ENCODE measurements at places on chromosomes 11 and 22.
A peak's percentile ranks its signal among the peaks of the same experiment; 100 is the strongest.

DNA sequence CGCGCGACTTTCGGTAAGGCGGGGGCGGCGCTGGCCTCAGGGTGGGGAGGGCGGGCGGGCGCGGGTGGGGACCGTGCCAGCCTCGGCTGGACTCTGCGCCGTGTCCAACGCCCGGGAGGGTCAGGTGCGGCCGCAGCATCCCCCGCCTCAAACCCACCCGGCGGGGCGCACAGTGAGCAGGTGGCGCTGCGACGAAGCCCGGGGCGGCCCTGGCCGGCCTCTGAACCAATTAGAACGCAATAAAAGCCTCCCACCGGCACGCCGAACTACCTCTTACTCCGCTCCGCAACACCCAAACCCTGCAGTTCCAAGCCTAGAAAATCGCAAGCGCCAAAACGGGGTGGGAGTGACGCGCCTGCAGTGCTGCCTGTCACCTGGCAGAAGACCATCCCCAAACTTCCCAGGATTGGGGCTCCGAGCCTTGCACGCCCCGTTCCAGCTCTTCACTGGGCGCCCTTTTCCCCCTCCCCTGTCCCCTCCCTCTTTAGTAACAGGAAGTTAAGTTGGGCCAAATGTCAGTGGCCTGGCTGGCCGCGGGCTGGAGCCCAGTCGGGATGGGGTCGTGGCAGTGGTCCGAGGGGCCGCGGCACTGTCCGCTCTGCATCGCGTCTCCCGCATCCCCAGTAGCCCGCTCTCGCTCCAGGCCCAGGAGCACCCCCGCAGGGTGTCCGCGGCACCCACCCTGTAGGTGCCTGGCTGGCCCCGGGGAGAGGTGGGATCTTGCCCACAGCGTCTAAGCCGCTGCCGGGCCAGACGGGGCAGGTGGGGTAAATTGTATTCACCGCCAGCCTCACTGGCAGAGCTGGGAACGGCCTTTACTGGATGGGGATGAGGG lies 541 bp downstream of the MICAL2 start:
- H3K4me3 ChIP-seq, result peak overlapping the region; percentile 46
- no peak overlapping the region for H3K27ac ChIP-seq
- H3K36me3 ChIP-seq, result no peaks in the 10 kb centered on the region
- DNase-seq, result no peak
- H3K4me1 ChIP-seq, result peaks cover 39% of the 10 kb centered on the region

GRCh38 chr22:19143967-19144400 lies 467 bp downstream of the ESS2 start:
- H3K36me3 ChIP-seq, result peaks cover 33% of the 10 kb centered on the region
- H3K27me3 ChIP-seq, result peaks cover 5% of the 10 kb centered on the region
- H3K4me1 ChIP-seq, result peaks cover 14% of the 10 kb centered on the region
- H3K4me3 ChIP-seq, result peak overlapping the region; percentile 73
- peak; percentile 64 for DNase-seq
- peak overlapping the region; percentile 86 for H3K27ac ChIP-seq

- H3K4me3 ChIP-seq, result no peak overlapping the region
- no peak for DNase-seq
- no peaks in the 10 kb centered on the region for H3K36me3 ChIP-seq
- no peaks in the 10 kb centered on the region for H3K27me3 ChIP-seq
These were observed 432.2 kb downstream of the NTM start for GRCh38 chr11:131802440-131803115.

DNA sequence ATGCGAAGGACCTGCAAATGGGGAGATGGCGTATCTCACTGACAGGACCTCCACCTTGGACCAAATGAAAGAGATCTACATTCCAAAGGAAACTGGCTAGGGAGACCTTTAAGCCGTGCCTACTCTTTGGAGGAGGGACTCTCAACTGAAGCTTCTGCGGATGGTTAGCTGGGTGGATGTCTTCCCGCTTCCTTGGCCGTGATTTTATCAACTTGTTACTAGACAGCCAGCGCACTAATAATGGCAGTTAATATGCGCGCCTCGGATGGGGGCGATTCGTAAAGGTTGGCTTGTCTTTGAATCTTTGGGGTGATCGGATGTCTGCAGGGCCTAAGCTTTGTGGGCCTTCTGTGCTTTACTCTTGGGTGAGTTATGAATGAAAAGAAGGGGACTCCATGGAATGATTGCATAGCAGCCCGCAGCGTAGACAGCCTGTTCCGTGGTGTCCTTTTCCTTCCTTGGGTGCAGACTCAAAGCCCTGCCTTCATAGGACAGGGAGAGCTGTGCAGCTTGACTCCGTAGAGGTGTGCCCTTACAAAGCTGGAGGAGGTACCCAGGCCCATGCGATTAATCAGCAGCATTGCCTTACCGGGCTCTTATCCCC lies 1.5 kb downstream of the ZNRF3 start:
- H3K27ac ChIP-seq, result no peak overlapping the region
- H3K4me1 ChIP-seq, result peaks cover 16% of the 10 kb centered on the region
- H3K36me3 ChIP-seq, result no peaks in the 10 kb centered on the region
- H3K27me3 ChIP-seq, result peaks cover 21% of the 10 kb centered on the region

DNA sequence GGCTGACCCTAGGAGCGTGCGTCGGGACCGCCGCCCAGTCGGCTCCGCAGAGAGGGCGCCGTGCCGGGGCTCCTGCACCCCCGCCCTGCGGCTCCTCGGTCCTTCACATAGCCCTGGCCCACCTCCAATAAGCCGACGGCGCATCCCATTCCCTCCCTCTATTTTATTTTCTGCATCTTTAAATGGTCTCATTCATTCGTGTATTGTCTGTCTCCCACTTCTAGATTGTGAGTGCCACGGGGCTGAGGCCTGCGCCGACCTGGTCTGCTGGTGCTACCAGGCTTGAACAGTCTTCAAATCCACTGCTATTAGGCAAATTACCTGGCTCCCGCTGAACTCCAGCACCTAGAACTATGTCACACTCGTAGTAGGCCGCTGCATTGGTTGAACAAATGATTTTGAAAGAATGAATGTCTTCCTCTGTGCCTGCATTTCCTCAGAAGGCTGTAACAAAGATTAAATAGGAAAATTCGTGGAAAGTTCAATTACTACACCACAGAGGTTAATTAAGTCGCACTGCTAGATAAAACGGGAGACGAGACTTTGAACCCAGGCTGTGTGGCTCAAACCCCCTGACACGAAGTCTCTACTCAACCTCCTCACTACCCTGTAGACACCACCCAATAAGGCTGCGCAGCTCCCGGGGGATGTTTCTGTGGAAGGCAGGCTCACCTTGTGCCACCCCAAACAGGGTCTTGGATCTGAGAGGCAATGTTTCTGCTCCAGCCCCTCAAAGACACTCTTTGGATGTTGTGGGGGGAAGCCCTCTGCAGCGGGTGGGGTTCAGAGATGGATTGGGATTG lies 1.2 kb upstream of the PPP1R14B start:
- no peak for DNase-seq
- peak overlapping the region; percentile 81 for H3K4me3 ChIP-seq
- H3K36me3 ChIP-seq, result peaks cover 10% of the 10 kb centered on the region

- DNase-seq, result no peak
- H3K27ac ChIP-seq, result no peak overlapping the region
- no peaks in the 10 kb centered on the region for H3K27me3 ChIP-seq
These were observed 29.8 kb upstream of the DDX10 start for GRCh38 chr11:108635106-108635505.

- H3K27me3 ChIP-seq, result no peaks in the 10 kb centered on the region
- H3K27ac ChIP-seq, result no peak overlapping the region
- no peaks in the 10 kb centered on the region for H3K36me3 ChIP-seq
These were observed 247.9 kb upstream of the CNTN5 start for GRCh38 chr11:98772893-98773292.

DNA sequence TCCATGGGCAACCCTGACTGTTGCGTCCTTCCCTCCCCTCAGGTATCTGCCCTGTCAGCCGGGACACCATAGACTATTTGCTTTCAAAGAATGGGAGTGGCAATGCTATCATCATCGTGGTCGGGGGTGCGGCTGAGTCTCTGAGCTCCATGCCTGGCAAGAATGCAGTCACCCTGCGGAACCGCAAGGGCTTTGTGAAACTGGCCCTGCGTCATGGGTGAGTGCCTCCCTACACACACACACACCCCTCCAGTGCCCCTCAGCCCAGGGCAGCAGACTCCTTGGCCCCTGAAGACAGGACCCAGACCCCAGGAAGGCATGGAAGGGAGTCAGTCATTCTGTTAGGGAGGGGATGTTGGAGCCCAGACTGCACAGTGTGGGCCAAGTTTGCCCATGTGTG lies 17.9 kb upstream of the UVRAG start:
- no peak for DNase-seq
- H3K27ac ChIP-seq, result no peak overlapping the region
- peaks cover 11% of the 10 kb centered on the region for H3K4me1 ChIP-seq
- no peaks in the 10 kb centered on the region for H3K27me3 ChIP-seq
- no peak overlapping the region for H3K4me3 ChIP-seq

GRCh38 chr22:22372086-22372485 lies 127.5 kb downstream of the VPREB1 start:
- no peaks in the 10 kb centered on the region for H3K36me3 ChIP-seq
- H3K4me3 ChIP-seq, result no peak overlapping the region
- no peak overlapping the region for H3K27ac ChIP-seq
- no peak for DNase-seq
- H3K27me3 ChIP-seq, result no peaks in the 10 kb centered on the region

GRCh38 chr11:92828556-92828955 lies 140.9 kb upstream of the MTNR1B start:
- H3K27me3 ChIP-seq, result no peaks in the 10 kb centered on the region
- H3K4me3 ChIP-seq, result no peak overlapping the region
- no peaks in the 10 kb centered on the region for H3K36me3 ChIP-seq

GRCh38 chr22:46537225-46537945 lies at the start of gene CELSR1:
CELSR1 (minus strand) TSS chr22:46537620; CDS start chr22:46537170, 450 bp downstream.
- peak within 1 kb of the TSS; percentile 22 for H3K4me3 ChIP-seq
- H3K27me3 ChIP-seq, result peaks cover 18% of the 10 kb centered on the region

DNA sequence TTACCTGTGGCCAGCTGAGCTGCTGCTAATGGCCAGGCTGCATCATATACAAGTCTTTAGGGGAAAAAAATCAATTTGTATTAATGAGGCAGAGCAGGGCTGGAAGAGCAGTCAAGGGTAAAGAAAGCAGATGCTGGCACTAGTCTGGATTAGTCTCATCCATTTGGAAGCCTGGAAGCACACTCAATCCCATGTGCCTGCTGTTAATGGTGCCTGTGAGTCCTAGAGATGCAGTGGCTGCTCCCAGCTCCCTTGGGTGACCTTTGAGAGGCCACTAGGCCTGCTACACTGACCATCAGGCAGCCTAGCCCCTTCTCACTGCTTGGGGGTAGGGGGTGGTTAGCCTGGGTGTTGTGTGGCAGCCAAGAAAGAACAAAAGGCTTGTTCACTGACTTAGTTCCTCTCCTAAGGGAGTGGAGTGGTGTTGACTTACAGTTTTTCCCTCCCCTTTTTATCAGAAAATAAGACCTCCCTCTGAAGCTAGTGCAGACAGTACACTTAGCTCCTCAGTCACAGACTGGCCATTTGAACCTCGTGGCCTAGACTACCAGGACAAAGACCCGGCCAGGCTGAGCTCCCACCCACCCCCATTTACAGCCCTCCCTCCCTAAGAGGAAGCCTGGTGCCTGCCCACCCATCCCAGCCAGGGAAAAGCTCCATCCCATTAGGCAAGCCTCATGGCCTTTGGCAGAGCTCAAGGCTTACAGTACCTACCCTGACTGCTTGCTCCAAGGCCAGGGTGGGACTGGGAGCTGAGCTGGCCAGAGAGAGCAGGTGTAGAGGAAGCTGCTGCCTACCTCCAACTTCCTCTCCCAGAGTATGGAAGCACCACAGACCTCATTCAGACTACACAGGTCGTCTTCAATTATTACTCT lies 7.8 kb downstream of the PIK3IP1 start:
- H3K27me3 ChIP-seq, result no peaks in the 10 kb centered on the region
- H3K4me1 ChIP-seq, result peaks cover 48% of the 10 kb centered on the region
- no peak overlapping the region for H3K4me3 ChIP-seq
- no peak for DNase-seq
- peaks cover 73% of the 10 kb centered on the region for H3K36me3 ChIP-seq

GRCh38 chr11:83746921-83747585 lies 460.9 kb upstream of the CCDC90B start:
- no peak overlapping the region for H3K27ac ChIP-seq
- no peaks in the 10 kb centered on the region for H3K4me1 ChIP-seq
- H3K27me3 ChIP-seq, result no peaks in the 10 kb centered on the region
- H3K36me3 ChIP-seq, result no peaks in the 10 kb centered on the region
- no peak overlapping the region for H3K4me3 ChIP-seq

DNA sequence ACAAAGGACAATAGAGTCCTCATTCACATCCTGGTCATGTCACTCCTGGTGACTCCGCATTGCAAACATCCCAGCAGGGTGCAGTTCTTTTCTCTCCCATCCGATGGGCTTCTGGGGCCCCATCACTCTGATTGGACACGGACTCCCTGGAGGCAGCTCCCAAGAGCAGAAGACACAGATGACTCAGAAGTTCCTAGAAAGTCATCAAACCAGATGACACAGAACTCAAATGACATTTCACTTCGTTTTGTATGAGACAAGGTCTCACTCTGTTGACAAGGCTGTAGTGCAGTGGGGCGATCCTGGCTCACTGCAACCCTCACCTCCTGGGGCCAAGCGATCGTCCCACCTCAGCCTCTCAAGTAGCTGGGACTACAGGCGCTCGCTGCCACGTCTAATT lies 33.2 kb downstream of the ZNF195 start:
- peaks cover 10% of the 10 kb centered on the region for H3K27me3 ChIP-seq
- H3K4me3 ChIP-seq, result no peak overlapping the region
- H3K4me1 ChIP-seq, result no peaks in the 10 kb centered on the region
- no peaks in the 10 kb centered on the region for H3K36me3 ChIP-seq

GRCh38 chr11:95790933-95791708 lies 823 bp downstream of the CEP57 start:
- no peaks in the 10 kb centered on the region for H3K27me3 ChIP-seq
- H3K27ac ChIP-seq, result peak overlapping the region; percentile 95
- peaks cover 11% of the 10 kb centered on the region for H3K4me1 ChIP-seq
- peak overlapping the region; percentile 84 for H3K4me3 ChIP-seq
- peaks cover 8% of the 10 kb centered on the region for H3K36me3 ChIP-seq

DNA sequence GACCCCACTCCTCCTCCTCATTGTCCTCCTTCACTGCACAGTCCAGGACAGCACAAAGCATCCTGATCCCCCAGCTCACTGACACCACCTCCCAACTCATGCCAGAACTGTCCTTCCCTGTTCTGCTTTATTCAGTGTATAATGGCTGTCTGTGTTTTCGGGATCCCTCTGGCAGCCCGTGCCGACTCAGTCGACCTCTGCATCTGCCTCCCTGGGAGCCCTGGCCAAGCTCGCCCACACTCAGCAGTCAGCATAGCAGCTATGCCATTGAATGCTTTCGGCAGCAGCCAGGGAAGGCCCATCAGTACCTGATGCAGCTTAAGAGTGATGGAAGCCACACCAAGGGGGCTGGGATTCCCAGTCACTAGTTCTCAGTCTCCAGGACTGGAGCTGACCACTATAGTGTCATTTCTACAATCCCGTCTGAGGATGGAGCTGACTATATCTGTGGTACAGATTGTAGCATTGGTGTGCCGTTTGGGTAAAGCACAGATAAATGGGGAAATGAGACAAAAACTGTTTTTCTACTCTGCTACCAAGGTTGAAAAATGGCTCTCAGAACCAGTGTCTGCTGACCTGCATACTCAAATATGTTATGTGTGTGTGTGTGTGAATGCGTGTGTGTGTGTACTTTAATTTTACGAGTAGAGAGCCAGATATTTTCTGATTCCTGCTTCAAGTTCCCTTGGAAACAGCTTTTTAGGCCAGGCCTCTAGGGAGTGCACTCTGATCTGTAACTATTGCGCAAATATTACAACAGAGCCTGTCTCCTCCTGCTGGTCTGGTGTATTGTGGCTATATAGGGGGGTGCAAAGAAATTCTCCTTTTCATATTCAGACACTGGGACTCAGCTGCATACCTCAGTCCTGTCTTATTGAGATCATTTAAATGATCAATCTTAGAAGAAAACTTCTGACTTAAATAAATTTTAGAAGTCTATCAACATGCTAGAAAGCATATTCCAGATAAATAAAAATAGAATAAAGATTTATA lies 78.8 kb upstream of the TOP3B start:
- H3K36me3 ChIP-seq, result no peaks in the 10 kb centered on the region
- no peak overlapping the region for H3K4me3 ChIP-seq
- no peak overlapping the region for H3K27ac ChIP-seq
- no peak for DNase-seq
- peaks cover 7% of the 10 kb centered on the region for H3K4me1 ChIP-seq
- H3K27me3 ChIP-seq, result no peaks in the 10 kb centered on the region
